Mammary microvascular endothelial cell (primary cell): ENCODE measurements at places on chromosomes 2 and 18. TPM values are rescaled to one million over a fixed set of nuclear protein-coding genes. Genes with fewer than 3 reads are reported as not detected.

Gene LCT
- total RNA-seq: not detected in 2 replicates

Gene PROC
- total RNA-seq: not detected in 2 replicates

Gene POTEJ
- 0.07 TPM in 1 of 2 replicates, not detected in the other for total RNA-seq

Gene MEP1B
- total RNA-seq: not detected in 2 replicates

Gene MAP2
- 27.9 and 29.4 TPM in 2 replicates for total RNA-seq

Gene HSBP1L1
- total RNA-seq: 5.8 and 9.1 TPM in 2 replicates

Gene GKN2
- 0.20 TPM in 1 of 2 replicates, not detected in the other for total RNA-seq
